IPS DF 6.9 (cell line): ENCODE measurements at places on chromosomes 6 and 20.

DNA sequence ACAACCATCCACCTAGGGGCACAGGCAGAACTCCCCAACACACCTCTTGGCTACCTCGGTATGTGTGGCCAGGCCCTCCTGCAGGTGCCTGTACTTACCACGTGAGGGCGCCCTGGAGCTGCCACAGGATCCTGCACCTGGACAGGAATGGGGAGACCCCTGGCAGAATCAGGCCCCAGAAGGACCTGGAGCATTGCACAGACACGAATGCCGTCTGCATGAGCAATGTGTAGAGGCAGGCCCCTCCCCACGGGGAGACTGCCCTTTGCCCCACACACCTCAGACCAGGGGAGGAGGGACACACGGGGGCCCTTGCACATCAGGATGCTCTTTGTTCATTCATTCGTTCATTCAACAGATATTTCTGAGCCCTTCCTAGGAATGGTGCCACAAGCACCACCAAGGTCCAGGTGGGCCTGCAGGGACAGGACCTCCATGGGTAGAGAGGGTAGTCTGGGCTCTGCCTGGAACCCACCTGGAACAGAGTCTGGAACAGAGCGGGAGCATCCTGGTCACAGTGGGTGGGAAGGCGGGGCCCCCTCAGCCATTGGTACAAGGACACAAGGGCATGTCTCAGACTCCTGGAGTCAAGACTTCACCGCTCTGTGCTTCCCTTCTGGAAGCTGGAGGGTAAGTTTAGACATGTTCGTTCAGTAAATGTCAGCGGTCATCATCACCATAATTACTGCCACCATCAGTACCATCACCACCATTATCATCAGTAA, 32.3 kb downstream of the YTHDF1 start:
- H3K27me3 ChIP-seq, result no peaks in the 10 kb centered on the region
- no peaks in the 10 kb centered on the region for H3K36me3 ChIP-seq
- DNase-seq, result no peak
- H3K27ac ChIP-seq, result no peak overlapping the region
- no peak overlapping the region for H3K4me3 ChIP-seq
- peaks cover 3% of the 10 kb centered on the region; the same call in 1 of the 2 replicates for H3K4me1 ChIP-seq

DNA sequence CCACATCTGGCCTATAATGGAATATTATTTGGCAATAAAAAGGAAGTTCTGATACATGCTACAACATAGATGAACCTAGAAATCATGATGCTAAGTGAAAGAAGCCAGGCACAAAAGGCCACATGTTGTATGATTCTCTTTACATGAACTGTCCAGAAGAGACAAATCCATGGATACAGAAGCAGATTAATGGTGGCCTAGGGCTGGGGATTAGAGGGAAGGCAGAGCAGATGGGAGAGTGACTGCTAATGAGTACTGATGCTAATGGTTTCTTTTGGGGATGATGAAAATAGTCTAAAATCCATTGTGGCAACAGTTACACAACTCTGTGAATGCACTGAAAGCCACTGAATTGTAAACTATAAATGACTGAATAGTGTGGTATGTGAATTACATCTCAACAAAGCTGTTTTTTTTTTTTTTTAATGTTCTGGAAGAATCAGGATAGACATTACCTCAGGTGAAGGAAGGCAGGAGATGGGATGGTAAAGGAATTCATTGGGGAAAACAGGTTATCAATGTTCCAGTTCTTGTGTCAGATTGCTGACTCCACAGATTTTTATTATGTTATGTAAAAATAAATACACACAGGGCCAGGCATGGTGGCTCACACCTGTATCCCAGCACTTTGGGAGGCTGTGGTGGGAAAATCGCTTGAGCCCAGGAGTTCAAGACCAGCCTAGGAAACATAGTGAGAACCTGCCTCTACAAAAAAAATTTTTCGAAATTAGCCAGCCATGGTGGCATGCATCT, 8.9 kb upstream of the SOX12 start:
- no peak overlapping the region for H3K4me3 ChIP-seq
- no peaks in the 10 kb centered on the region for H3K36me3 ChIP-seq
- DNase-seq, result no peak
- H3K27me3 ChIP-seq, result no peaks in the 10 kb centered on the region
- H3K27ac ChIP-seq, result no peak overlapping the region

DNA sequence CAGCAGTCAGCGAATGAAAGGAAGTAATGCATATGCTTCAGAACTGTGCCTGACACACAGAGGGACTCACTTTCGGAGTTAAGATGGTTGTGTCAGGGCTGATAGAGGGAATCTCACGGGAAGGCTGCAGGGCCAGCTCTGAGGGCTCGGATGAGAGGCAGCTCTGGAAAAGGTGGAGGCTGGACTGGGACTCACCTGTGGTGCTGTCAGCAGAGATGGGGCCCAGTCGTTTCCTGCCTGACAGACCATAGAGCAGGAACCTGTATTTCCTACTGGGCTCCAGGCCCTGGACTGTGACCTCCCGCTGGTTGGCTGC, 9.3 kb downstream of the CYP21A2 start:
- H3K36me3 ChIP-seq, result no peaks in the 10 kb centered on the region
- H3K27ac ChIP-seq, result no peak overlapping the region
- H3K4me3 ChIP-seq, result no peak overlapping the region
- no peaks in the 10 kb centered on the region for H3K4me1 ChIP-seq

- no peak overlapping the region for H3K4me3 ChIP-seq
- no peak for DNase-seq
- H3K4me1 ChIP-seq, result peaks cover 2% of the 10 kb centered on the region
- no peaks in the 10 kb centered on the region for H3K36me3 ChIP-seq
These were observed 60.2 kb downstream of the LRRC1 start for GRCh38 chr6:53854843-53855567.
